Dorsolateral prefrontal cortex (tissue), 122 donors: ENCODE measurements at places on chromosomes 1 and 21. TPM values are rescaled to one million over a fixed set of nuclear protein-coding genes. Genes with fewer than 3 reads are reported as not detected.

The FBLIM1 gene
- total RNA-seq = 9.7 TPM

The SPATA1 gene
- 0.86 TPM for total RNA-seq

- no peak for DNase-seq
Measured at GRCh38 chr1:185645162-185645640, 89.0 kb upstream of the HMCN1 start.

- DNase-seq = no peak
Measured at GRCh38 chr1:150703427-150703826, 6.5 kb upstream of the GOLPH3L start.

DNA sequence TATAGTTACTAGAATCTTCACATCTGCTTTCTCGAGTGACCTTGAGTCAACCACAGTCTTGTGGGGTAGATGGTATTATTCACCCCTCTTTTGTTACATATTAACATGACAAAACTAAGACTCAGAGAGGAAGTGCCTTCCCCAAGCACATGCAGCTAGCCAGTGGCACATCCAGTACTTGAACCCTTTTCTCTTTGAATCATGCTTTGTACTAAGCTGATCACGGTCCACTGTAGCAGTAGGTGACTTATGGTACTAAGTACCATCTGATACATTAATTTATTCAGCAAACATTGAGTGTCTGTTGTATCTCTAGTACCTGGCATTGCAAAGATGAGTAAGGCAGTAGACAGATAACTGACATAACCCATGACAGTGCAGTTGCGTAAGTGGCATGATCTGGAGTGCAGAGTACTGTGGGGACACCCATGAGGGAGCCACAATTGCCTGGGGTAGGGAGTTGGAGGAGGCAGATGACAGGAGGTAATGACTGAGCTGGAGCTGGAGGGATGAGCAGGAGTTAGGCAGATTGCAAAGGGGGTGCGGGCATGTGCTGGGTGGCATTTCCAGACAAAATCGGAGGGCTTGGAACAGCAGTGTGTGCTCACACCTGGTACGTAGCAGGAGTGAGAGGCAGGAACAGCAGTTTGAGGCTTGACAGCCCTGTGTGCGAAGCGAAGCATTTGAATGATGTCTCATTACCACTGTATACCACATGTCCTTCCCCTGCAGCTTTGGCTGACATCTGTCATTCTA is 29.8 kb downstream of the UCK2 start:
- DNase-seq = no peak

DNA sequence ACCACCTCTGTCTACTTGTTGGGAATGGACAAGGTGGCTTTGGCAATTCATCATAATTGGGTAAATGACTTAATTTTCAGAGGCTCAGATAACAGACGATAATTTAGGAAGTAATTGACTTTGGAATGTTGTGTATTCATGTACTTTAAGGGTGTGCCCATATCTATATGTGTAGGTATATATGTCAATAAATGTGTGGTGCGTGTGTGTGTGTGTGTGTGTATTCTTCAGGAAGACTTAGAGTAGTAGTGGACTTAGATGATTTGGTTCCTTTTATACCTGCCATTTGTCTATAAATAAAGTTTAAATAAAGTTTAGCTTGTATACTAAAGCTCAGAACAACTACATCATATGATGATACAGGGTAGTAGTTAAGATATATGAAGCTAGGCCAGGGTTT is 20.0 kb upstream of the JUN start:
- no peak for DNase-seq

GRCh38 chr1:68516066-68516465 is 19.2 kb upstream of the DEPDC1 start:
- DNase-seq = no peak

DNA sequence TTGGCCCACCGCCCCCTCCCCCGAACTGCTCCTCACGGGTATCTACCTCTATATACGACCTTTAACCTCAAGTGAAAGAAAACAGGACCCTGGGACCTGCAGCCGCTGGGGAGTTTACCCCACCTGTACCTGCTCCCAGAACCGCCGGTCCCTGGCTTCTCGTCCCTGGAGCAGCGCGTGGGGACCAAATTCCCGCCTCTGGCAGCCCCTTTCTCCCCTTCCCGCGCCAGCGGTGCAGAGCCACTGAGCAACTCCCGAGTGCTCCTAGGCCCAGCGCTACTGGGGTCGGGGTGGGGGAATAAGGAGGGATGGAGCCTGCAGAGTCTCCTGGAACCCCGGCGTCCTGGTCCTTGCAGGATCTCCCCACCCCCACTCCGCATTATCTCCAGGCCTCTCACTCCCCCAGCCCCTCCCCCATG is 1.6 kb downstream of the SYT6 start:
- no peak for DNase-seq
